ENCODE measurements at places on chromosomes 3 and 15.

- DNase-seq: no peak
Measured at GRCh38 chr3:71854706-71855105, 69.8 kb upstream of the PROK2 start.

- DNase-seq: no peak
Measured at GRCh38 chr3:160617636-160618035, 52.3 kb upstream of the KPNA4 start.

GRCh38 chr15:89903015-89903857 is 9.4 kb upstream of the AP3S2 start:
- no peak for DNase-seq

GRCh38 chr3:13276438-13277195 is 143.5 kb downstream of the NUP210 start:
- DNase-seq: no peak

- no peak for DNase-seq
Measured at GRCh38 chr3:99842826-99843589, 25.3 kb downstream of the CMSS1 start.

DNA sequence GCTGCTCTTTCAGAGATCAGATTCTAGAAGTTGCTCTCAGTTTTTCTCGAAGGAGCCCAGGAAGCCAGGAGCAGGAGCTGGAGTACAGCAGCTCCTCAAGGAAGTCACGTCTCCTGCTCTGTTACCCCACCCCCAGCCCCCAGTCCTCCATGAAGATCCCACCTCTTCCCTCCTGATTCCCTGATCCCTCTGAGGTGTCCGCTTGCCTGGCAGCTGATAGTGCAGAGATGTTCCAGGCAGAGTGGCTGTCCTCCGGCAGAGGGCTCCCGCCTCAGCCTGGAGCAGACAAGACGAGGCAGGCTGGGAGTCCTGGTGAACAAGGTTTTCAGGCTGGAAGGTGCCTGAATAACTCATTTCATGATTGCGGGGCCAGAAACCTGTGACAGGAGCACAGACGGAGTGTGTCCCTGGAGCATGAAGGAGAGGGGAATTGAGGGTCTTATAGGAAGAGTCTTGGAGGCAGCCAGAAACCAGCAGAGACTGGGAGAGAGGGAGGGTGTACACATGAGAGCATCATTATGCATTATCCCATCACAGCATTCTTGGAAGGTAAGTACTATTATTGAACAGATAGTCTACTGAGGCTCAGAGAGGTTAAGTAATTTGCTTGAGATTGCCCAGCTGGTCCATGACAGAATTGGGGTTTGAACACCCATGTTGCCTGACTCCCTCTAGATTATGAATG is 1.2 kb downstream of the HRH1 start:
- peak; percentile 50 for DNase-seq

DNA sequence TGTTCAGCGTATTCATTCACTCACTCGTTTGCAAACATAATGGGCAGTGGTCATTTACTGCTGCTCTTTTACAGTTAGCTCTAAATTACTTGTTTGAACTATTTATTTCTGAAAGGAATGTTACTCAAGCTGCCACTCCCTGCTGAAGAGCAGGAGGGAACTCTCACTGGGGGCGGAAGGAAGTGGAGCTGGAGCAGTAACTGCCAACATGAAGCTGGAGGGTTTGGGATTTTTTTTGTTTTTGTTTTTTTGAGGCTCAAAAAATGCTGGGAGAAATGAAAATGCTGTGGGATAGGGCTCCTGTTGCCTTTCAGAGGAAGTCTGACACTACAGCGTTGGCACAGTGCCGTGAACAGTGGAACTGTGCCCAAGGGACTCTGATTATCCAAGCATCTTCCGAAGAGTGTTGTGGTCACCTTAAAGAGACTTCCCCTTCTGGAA is 44.1 kb downstream of the SENP2 start:
- no peak for DNase-seq

- no peak for DNase-seq
Measured at GRCh38 chr3:163018664-163019063, 1522.1 kb downstream of the OTOL1 start.

- no peak for DNase-seq
Measured at GRCh38 chr15:100726070-100726420, 123.7 kb downstream of the ASB7 start.

GRCh38 chr15:39741258-39741657 is 41.4 kb downstream of the FSIP1 start:
- no peak for DNase-seq
